ENCODE measurements at places on chromosomes 2 and 18.

DNA sequence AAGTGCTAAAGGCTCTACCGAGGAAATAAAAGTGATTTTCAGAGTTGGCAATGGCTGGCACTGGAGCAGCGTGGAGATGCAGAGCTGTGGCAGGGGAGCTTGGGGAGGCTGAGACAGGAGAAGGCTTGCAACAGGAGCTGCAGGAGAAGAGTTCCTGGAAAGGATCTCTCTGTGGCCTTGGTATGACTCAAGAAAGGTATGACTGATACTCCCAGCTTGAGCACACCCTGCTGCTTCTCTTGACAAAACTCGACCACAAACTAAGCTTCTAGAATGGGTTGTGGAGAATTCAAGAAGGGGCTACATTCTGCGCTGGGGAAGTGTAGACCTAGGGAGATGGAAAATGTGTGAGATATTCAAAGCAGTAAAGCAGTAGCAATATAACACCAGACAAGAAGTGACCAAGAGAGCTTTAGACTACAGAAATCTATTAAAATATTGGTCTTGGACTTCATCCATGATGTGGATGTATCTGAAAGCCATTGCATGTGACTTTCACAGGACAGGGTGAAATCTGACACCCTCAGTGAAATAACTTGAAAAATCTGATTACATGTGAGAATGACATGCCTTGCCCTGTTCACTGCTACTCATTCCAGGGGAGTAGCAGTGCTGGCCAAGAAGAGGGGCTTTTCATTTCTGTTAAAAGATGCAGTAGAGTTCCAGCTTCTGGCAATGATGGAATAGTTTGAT, 41.5 kb downstream of the SUCLG1 start:
- DNase-seq: no peak

DNA sequence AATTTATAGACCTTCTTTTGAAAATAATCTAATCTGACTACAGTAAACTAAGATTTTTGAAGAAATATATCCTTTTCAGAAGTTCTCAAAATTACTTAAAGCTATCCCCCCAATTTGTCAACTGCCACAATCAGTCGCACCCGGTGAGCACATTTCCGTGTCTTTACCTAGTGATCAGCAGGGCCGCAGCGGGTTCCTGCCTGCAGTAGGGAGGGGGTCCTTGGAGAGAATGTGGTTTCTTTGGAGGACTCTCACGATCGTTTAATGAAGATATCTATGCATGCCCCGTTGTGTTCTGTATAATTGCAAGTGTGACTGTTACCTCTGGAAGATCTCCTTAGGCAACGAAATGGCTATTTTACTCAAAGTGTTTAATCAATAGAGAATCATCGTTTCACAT, 251.9 kb upstream of the RAB12 start:
- peak; percentile 55 for DNase-seq

DNA sequence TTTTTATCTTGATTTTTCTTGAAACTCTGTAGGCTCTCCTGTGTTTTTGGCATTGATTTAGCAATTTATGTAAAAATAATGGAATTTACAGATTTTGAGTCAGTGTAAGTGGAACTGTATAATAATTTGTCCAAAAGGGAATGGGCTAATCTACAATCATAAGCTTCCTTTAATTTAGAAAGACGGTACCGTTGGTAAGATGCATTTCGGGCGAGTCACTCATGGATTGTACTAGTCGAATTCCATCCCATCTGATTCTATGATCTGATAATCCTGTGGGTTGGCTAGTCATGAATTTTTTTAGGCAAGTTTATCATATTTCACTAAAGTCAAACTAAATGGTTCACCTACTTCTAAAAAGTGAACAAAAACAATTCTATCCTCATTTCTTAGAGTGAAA, 133.4 kb downstream of the ZNF407 start:
- no peak for DNase-seq

DNA sequence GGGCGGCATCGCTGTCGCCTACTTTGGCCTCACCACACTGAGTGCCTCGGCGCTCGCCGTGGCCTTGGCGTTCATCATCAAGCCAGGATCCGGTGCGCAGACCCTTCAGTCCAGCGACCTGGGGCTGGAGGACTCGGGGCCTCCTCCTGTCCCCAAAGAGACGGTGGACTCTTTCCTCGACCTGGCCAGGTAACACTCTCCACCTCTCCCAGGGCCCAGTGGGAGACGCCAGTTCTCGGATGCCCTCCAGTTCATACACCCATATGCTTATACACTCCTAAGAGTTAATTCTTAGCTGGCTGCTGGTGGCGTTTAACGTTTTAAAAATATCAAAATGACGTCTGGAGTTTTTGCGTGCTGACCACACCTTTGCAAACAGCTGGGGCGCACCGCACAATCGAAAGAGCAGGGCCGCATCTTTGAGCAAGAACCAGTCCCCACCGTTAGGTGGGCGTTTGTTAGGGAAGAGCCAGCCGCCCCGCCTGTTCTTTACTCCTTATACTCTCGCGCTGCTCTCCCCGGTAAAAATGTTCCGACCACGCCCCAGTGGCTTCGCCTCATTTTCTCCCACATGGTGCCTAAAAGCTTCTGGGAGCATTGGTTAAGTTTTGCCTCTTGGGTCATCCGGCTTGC, 899 bp downstream of the SLC1A4 start:
- peak; percentile 75 for DNase-seq

GRCh38 chr2:120917886-120918285, 182.2 kb downstream of the GLI2 start:
- DNase-seq: no peak

DNA sequence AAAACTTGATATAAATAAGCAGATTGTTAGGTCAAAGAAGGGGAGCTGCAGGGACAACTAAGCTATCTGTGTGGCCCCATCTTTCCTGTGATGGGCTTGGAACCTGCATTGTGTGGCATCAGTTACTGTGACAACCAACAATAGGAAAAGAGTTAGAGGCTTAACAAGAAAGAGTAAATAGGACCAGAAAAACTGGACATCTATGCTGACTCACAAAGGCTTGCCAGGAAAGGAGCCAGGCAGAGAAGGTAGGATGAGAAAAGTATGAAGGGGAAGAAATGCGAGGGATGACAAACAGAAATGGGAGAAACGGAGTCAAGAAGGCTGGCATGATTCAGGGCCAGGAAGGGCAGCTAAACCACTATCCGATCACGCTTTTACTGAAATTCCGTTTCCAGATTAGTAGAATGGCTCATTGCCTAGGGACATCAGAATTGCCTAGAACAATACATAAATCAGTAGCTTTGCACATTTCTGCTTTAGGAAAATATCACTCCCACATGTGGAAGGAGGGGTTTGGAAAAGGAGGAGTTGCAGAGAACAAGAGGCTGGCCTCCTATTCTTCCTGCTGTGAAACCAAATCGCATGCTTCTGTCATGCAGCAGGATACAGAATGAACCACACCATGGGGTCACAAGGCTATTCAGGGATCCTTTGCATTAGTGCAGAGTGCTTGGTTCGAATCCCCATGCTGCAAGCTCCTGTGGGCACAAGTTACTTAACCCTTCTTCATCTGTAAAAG, 7.3 kb downstream of the PLA2R1 start:
- no peak for DNase-seq

DNA sequence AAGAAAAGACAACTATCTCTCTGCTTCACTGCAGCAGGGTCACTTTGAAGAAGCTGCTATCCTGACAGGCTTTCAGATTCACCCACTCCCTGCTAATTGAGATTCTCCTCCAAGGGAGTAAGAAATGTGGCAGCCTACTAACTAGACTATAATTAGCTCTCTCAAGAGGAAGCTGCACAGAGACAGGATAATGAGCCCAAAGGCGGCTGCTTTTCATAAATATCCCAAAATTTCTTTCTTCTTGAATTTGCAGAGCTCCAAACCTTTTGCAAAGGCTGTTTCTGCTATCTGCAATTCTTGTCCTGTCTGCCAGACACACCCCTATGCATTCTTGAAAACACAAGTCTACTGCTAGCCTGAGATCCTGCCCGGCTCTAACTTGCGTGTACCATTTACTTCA, 54.0 kb upstream of the RNU4ATAC start:
- no peak for DNase-seq

- DNase-seq: no peak
Measured at GRCh38 chr2:101770726-101771125, 73.2 kb downstream of the MAP4K4 start.

DNA sequence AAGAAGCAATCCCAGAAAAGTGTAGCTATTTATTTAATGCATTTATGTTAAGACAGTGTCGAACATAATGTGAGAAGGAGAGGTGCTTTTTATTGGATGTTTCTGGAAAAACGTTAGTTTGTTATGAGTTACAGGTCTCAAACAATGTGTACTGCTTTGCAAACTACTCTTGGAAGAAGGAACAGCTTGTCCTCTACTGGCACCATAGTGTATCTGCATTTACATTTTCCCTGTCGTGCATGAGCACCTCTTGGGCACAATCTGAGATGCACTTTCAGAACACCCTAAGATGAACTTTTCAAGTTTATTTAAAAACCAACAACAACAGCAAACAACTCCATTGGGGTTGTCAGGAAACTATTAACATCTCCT, 22.8 kb downstream of the CCNYL1 start:
- DNase-seq: no peak

- DNase-seq: no peak
Measured at GRCh38 chr2:24766609-24767008, 26.6 kb downstream of the PTRHD1 start.

- DNase-seq: no peak
Measured at GRCh38 chr2:106797494-106797893, 88.5 kb downstream of the ST6GAL2 start.

GRCh38 chr2:239678666-239679296, 278.0 kb upstream of the HDAC4 start:
- peak; percentile 63 for DNase-seq

DNA sequence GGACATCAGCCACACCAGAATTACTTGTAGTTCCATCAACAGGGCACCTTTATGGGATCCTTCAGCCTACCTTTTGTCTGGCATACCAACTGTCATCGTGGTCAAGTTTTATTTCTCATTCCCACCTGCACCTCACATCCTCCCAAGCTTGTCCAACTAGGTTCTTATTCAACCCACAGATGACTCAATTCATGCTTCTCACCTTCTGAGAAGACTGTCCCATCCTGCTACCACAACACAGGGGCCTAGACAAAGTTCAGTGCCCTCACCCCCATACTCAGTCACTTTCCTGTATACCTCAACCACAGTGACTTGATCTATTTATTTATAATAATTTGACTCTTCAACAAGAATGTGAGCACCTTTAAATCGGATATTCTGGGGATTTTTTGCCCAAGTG, 114.4 kb upstream of the ACVR1C start:
- DNase-seq: no peak

DNA sequence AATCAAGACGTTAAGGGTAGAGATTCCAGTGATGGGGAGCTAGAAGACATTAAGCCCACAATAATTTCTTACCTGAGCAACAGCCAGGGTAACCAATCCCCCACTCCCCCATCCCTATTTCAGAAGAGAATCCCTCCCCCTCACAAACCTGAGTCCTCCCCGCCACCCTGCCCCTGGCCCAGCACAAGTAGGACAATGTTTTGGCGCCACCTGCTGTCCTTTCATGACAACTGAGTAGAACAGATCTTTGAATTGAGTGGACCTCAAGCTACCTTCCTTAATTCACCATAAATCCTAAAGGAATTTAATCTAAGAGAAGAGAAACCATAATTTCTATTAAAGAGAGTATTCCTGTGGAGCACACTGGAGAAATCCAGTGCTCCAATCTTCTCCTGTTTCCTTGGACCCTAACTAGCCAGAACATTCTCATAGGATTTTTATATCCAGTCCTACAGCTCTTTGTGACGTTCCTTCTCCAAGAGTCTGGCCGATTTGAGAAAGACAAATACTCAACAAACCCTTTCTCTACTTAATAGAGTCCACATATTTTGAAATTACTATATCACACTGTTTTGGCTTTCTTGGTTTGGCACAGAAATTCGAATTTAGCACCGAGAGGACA, 41.1 kb downstream of the NHEJ1 start:
- no peak for DNase-seq

- no peak for DNase-seq
Measured at GRCh38 chr2:32496662-32497061, 131.2 kb upstream of the TTC27 start.

All from coronary artery (tissue), 2 donors.